NCI-H510A (cell line): ENCODE measurements at places on chromosomes 7 and 10.

DNA sequence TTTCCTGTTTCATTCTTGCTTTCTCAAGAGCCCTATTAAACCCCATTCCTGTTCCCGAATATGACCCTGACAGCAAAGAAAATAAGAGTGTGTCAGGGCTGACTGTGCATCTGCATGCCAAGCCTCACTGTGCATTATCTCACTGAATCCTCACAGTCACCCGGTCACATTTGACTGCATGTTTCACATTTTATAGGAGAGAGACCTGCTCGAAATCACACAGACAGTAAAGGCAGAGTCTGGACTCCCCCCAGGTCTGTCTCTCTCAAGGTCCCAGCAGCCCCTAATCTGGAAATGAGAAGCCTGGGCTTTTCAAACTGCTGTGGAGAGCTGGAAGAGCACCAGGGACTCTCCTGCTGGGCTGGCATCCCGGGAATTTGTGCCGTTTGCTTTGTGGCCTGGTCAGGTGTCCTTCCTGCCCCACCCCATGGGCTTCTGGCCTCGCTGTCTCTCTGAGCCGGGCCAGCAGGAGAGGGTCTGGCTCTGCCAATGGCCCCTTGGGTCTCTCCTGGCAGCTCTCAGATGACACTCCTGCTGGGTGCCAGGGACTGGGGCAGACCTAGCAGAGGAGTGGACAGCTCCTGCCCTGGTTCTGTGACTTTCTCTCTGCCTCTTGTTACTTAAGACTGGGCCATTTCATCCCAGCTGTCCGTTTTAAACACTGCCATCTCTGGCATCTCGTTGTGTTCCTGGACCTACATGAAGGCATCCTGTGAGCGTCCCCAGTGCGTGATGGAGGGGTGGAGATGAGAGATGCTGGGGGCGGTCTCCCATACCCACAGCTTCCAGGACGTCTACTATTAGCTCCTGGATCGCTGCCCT lies 173.6 kb downstream of the ARHGAP12 start:
- no peak for DNase-seq

DNA sequence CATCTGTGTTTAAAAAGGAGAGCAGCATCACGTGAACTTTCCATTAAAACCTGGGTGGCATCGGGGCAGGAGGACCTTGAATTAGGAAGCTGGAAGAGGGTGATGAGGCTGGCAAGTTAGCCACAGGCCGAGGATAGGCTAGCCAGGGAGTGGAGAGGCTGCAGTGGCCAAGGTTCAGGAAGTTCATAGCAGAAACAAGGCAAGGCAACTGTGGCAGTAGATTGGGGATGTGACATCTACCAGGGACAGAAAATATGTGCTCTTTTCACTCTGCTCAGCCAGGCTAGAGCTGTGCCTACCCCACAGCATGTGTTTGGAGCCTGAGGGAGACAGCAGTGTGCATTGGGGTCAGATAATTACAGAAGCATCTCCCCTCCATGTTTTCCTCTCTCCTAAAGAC lies 2.2 kb upstream of the INPP5F start:
- DNase-seq = no peak

GRCh38 chr10:115974816-115975430 lies 298.1 kb downstream of the GFRA1 start:
- DNase-seq = no peak

GRCh38 chr7:28062197-28062991 lies 118.2 kb downstream of the JAZF1 start:
- DNase-seq = peak; percentile 30

- no peak for DNase-seq
These were observed 56.3 kb downstream of the WDFY4 start for GRCh38 chr10:48740988-48741387.
